NCI-H524 treated with DMSO at 0.1 percent for 48 hours (cell line): ENCODE measurements at places on chromosomes 5 and 9.

DNA sequence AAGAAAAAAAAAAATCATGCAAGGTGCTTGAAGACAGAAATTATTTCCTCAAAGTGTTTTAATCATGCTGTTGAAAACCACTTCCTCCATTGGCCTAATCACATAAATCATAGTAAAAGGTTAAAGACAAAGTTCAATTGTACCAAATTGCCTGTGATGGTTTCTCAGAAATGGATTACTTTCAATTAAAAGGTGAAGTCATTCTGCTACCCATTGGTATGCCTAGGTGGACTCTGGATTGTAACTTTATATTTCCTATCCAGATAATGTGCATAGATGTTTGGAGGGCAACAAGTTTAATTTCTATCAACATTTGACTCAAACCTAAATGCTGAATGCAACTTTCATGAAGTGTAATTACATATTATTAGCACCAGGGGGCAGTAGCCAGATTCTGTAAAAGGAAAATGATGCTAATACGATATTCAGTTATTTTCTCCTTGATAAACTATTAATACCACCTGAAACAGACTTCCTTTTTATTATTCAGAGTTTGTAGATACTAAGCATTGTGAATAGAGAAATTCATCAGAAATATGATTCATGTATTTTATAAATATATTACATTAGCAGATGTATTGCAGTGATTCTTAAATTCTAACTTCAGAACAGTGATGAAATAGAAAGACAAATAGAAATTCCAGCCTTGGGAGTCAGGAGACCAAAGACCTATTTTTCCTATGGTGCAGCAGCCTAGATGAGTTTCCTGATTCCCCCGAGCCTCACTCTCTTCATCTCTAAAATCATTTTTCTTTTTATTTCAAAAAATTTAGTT is 148.2 kb downstream of the CAAP1 start:
- DNase-seq: no peak

DNA sequence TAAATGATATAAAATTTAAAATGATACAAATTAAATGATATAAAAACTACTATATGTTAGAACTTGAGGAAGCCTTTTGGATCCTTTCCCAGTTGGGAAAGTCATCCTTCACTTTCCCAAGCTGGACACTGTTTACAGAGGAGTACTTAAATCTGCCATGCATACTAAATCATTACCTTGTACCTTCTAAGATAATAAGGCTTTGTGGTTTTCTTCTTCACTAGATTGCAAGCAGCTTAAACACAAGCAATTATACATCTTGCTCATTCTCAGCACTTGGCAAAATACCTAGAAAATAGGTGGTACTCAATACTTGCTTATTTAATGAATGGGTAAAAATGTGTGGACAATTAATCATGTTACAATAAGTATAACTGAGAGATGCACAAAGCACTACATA is 666.8 kb downstream of the PTPRD start:
- DNase-seq: no peak

DNA sequence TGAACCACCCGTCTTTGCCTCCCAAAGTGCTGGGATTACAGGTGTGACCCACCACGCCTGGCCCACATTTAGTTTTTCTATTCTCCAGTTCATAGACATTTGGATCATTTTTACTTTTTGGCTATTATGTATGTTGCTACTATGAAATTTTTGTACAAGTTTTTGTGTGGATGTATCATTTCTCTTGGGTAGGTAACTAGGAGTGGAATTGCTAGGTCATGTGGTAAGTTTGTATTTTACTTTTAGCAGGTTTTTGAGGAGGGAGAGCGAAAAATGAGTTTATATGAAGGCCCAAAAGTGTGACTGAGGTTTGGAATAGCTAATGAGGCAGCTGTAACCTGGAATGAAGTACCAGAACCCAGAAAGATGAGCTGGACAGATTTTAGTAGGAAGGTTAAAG is 35.2 kb downstream of the ARHGAP26 start:
- DNase-seq: no peak

- no peak for DNase-seq
Measured at GRCh38 chr9:126556560-126557250, 57.0 kb upstream of the LMX1B start.

GRCh38 chr5:3031733-3032378 is 280.4 kb upstream of the IRX2 start:
- no peak for DNase-seq

DNA sequence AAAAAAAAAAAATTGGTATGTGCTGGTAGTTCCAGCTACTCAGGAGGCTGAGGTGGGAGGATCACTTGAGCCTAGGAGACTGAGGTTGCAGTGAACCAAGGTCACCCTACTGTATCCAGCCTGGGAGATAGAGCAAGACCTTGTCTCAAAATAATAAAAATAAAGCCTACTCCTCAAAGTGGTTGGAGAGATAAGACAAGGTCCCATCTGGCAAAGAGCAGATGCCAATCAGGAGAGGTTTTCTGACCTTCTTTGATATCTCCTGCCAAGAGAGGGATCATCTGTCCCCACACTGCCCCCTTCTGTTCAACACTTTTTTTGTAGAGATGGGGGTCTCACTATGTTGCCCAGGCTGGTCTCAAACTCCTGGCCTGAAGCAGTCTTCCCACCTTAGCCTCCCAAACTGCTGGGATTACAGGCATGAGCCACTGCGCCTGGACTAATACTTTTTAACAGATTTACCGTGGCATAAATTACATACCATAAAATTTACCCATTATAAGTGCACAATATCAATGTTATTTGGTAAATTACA is 64.7 kb downstream of the SH3PXD2B start:
- no peak for DNase-seq

- DNase-seq: no peak
Measured at GRCh38 chr5:56813302-56813701, 2.0 kb upstream of the MAP3K1 start.

DNA sequence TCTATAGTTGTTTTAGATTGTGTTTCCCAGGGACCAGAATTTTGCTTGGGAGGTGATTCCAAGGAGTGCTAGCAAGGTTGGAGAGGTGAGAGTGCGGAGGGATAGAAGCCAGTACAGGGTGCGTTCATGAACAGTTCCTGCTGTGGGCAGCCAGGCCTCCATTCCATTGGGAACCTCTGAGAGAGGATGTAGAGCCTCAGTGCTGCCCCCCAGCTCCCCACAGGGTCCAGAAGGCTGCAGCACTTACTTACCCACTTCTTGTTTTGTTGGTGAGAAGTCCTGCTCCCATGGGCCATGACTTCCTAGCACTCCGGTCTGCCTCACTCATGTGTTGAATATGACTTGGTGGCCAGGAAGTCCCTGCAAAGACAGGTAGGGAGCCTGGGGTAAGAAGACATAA is 128.2 kb upstream of the GAS1 start:
- no peak for DNase-seq

DNA sequence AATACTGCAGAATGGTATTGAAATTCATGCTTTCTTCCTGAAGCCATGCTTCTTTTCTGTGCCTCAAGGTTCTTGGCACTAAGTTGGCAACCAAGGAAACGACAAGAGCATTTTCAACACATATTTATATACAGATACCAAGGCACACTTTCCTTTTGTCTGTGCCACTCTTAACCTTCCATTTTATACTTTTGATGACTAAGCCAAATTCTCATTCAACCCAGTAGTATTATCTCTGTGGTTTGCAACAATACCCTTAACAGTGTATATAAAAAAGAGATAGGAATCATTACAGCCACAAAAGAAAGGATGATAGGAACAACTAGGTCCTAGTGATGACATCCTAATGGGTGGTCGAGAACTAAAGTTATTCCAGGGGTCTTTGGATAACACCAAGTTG is 36.0 kb upstream of the TYRP1 start:
- DNase-seq: no peak

GRCh38 chr5:126837906-126838539 is 61.1 kb downstream of the LMNB1 start:
- DNase-seq: no peak

DNA sequence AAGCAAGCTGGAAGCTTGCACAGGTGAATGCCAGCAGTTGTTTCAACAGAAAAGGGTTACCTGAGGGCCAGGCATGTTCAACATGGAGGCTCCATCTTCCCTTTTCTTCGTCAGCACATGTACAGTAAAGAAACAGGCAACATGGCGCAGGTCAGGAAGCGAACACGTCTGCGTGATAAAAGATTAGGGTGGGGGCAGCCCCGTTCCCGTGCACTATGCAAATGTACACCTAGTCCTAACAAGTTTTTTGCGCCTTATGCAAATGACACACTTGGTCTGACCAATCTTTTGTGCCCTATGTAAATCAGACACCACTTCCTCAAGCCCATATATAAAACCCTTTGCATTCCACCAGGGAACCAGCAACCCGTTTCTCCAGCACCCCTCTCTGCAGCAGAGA is 452.1 kb upstream of the PTPRD start:
- no peak for DNase-seq
